ENCODE measurements at places on chromosomes 5 and 9.

DNA sequence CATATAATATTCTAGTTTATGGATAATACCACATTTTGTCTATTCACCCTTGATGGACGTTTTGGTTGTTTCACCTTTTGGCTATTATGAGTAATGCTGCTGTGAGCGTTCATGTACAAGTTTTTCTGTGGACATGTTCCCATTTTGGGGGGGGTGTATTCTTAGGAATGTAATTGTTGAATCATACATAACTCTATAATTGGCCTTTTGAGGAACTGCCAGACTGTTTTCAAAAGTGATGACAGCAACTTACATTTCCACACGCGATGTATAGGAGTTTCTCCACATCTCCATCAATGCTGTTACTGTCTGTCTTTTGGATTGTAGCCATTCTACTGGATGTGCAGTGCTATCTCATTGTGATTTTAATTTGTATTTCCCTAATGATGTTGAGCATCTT is 69.8 kb downstream of the SLC46A2 start:
- DNase-seq = no peak

- DNase-seq = no peak
Observed at GRCh38 chr5:110517396-110517795, 209.1 kb downstream of the TMEM232 start.

GRCh38 chr5:146084376-146084775 is 21.0 kb downstream of the PLAC8L1 start:
- DNase-seq = no peak

DNA sequence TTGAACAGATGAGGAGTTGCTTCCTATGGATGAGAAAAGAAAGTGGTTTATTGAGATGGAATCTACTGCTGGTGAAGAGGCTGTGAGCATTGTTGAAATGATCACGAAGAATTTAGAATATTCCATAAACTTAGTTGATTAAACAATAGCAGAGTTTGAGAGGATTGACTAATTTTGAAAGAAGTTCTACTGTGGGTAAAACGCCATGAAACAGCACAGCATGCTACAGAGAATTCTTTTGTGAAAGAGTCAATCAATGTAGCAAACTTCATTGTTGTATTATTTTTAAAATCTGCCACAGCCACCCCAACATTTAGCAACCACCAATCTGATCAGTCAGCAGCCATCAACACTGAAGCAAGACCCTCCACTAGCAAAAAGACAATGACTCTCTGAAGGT is 309.1 kb downstream of the SPOCK1 start:
- no peak for DNase-seq
